GM12878 (cell line): ENCODE measurements at places on chromosomes 2 and 18. TPM values are rescaled to one million over a fixed set of nuclear protein-coding genes. Genes with fewer than 3 reads are reported as not detected.

- H3K4me1 ChIP-seq = no peaks in the 10 kb centered on the region
- H3K27me3 ChIP-seq = no peaks in the 10 kb centered on the region
- no peak overlapping the region for H3K27ac ChIP-seq
- no peak for DNase-seq
- H3K36me3 ChIP-seq = no peaks in the 10 kb centered on the region
Observed at GRCh38 chr2:200664770-200665494, 79.1 kb downstream of the AOX1 start.

GRCh38 chr18:35619941-35620340 lies 38.4 kb downstream of the GALNT1 start:
- peaks cover 27% of the 10 kb centered on the region for H3K4me1 ChIP-seq
- no peak overlapping the region for H3K27ac ChIP-seq
- H3K4me3 ChIP-seq = no peak overlapping the region
- no peak for DNase-seq

- peaks cover 2% of the 10 kb centered on the region for H3K27me3 ChIP-seq
- DNase-seq = no peak
- H3K4me1 ChIP-seq = no peaks in the 10 kb centered on the region
- no peak overlapping the region for H3K4me3 ChIP-seq
- H3K27ac ChIP-seq = no peak overlapping the region
Observed at GRCh38 chr2:149427387-149427786, 97.0 kb downstream of the LYPD6 start.

- H3K27ac ChIP-seq = no peak overlapping the region
- peaks cover 2% of the 10 kb centered on the region for H3K27me3 ChIP-seq
- no peak overlapping the region for H3K4me3 ChIP-seq
- no peaks in the 10 kb centered on the region for H3K36me3 ChIP-seq
Observed at GRCh38 chr2:172967036-172967982, 108.3 kb upstream of the MAP3K20 start.

Gene TPRKB
- 23.6 and 28.1 TPM in 2 replicates for total RNA-seq

GRCh38 chr2:238560234-238560633 lies 133.5 kb downstream of the ASB1 start:
- no peaks in the 10 kb centered on the region for H3K27me3 ChIP-seq
- H3K4me1 ChIP-seq = no peaks in the 10 kb centered on the region
- no peak overlapping the region for H3K4me3 ChIP-seq
- no peak for DNase-seq
- no peaks in the 10 kb centered on the region for H3K36me3 ChIP-seq
- H3K27ac ChIP-seq = no peak overlapping the region

- no peak for DNase-seq
- H3K36me3 ChIP-seq = no peaks in the 10 kb centered on the region
- no peak overlapping the region for H3K4me3 ChIP-seq
Observed at GRCh38 chr2:180971811-180972210, 8.6 kb upstream of the UBE2E3 start.

DNA sequence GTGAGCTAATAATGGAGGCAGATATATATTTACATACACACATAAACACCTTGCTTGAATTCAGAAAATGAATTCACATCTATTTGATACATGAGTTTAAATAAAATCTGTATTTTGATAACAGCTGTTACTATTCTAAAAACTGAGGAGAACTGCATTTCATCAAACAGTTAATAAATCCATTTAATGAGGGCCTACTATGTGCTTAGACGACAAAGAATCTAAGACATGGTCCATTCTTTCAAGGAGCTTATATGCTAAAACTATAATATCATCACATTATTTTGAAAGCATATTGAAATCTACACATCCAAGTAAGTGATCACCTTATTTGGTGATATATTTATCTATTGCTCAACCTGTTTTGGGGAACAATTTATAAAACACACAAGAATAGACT lies 90.8 kb upstream of the ZFP36L2 start:
- H3K4me3 ChIP-seq = no peak overlapping the region
- H3K36me3 ChIP-seq = no peaks in the 10 kb centered on the region; the same call in none of the 2 replicates
- H3K27ac ChIP-seq = no peak overlapping the region
- DNase-seq = no peak
- H3K4me1 ChIP-seq = peaks cover 9% of the 10 kb centered on the region; the same call in 1 of the 2 replicates
- no peaks in the 10 kb centered on the region for H3K27me3 ChIP-seq

DNA sequence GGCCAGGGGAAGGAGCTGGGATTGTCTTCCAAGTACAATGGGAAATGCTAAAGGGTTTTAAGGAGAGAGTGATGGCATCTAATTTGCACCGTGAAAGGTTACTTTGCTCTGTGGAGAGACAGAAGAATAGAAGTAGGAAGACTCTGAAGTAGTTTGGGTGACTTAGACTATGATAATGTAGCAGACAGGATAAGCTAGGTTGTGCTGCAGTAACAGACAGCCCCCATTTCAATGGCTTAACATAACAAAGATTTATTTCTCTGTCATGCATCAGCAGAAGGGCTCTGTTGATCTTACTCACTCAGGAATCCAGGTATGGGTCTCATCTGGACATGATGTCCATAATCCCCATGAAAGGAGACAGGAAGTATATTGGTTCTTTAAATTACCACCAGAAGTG lies 26.4 kb downstream of the GNLY start:
- H3K4me3 ChIP-seq = no peak overlapping the region
- no peaks in the 10 kb centered on the region for H3K36me3 ChIP-seq
- no peaks in the 10 kb centered on the region; the same call in 1 of the 2 replicates for H3K27me3 ChIP-seq
- no peaks in the 10 kb centered on the region for H3K4me1 ChIP-seq

Gene AKAIN1
- total RNA-seq = not detected in 2 replicates

Gene CEBPZOS
- 32.1 and 33.2 TPM in 2 replicates for total RNA-seq

DNA sequence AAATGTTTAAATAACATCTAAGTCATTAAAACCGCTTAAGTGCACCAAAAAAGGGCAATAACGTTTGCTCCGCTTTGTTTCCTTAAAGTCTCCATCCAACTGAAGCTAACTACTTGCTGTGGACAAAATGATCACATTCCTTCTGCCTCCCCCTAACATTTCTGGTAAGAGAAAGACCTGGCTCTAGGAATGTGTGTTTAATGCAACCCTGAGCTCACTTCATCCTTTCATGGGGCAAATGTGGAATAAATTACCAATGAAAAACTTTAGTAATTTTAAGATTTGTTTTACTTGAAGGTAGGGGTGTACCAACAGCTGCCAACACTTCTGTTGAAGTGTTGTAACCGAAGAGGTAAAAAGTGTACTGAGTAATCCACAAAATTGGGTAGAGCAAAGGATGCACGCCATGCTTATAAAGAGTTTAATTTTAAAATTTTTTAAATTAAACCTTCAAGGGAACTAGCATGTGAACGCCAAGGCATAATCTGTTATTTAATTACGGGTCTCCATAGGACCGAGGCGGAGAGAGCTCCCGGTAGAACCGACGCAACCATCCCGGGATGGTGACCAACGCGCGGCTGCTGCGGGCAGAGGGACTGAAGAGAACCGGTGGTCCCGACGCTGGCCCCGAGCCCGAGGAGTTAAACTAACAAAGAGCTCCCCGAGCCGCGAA lies 1.1 kb downstream of the HNRNPLL start:
- H3K36me3 ChIP-seq = no peaks in the 10 kb centered on the region
- H3K27me3 ChIP-seq = no peaks in the 10 kb centered on the region; the same call in none of the 2 replicates
- no peak overlapping the region for H3K27ac ChIP-seq

Gene CRYBA2
- not detected in 2 replicates for total RNA-seq

Gene SH3RF3
- 8.4 and 8.8 TPM in 2 replicates for total RNA-seq

Gene GNLY
- not detected in 2 replicates for total RNA-seq

Gene AQP12B
- not detected in 2 replicates for total RNA-seq

GRCh38 chr2:200306196-200306930 lies at the start of gene SPATS2L:
SPATS2L (plus strand) TSS chr2:200306693; CDS start chr2:200389245, 82,552 bp downstream.
- H3K4me3 ChIP-seq = peak within 1 kb of the TSS; percentile 73
- no peaks in the 10 kb centered on the region for H3K36me3 ChIP-seq
- H3K27me3 ChIP-seq = no peaks in the 10 kb centered on the region
- no peak for DNase-seq
- H3K4me1 ChIP-seq = peaks cover 4% of the 10 kb centered on the region; the same call in 1 of the 2 replicates

- H3K4me1 ChIP-seq = no peaks in the 10 kb centered on the region
- H3K4me3 ChIP-seq = no peak overlapping the region
- DNase-seq = peak; percentile 23
- peaks cover 1% of the 10 kb centered on the region for H3K36me3 ChIP-seq
Observed at GRCh38 chr2:43905371-43905803, 66.6 kb downstream of the ABCG8 start.

Gene ATG9A
- total RNA-seq = 20.8 and 22.9 TPM in 2 replicates

DNA sequence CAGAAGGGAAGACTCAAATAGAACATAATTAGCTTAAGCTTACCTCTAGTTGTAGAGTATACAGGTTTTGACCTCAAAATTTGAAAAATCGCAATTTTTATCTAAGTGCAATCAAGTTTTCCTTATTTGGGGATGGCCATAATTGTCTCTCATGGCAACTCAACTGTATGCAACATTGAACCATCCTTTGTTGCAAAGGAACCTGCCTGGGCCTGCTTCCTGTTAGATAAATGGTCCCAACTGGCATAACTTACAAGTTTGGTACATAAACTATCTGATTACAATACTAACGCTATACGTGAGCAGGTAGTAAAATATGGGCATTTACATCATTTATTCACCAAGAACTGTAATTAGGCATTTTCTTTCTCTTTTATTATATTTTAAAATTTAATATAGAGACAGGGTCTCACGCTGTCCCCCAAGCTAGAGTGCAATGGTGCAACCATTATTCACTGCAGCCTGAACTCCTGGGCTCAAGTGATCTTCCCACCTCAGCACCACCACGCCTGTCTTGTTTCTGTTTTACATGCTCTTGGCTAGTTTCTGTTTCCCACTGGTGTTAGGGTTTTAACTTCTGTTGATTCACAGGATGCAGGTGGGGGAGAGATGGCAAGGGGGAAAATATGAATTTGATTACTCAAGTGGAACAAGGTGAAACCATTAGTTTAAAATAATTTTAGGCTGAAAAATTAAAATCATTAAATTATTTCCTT lies 55.3 kb upstream of the B3GNT2 start:
- no peaks in the 10 kb centered on the region for H3K36me3 ChIP-seq
- DNase-seq = peak; percentile 85
- peak overlapping the region; percentile 90 for H3K27ac ChIP-seq

- H3K4me3 ChIP-seq = peak overlapping the region; percentile 81
- peaks cover 29% of the 10 kb centered on the region for H3K4me1 ChIP-seq
- peak overlapping the region; percentile 97 for H3K27ac ChIP-seq
- no peaks in the 10 kb centered on the region for H3K27me3 ChIP-seq
- no peaks in the 10 kb centered on the region; the same call in none of the 2 replicates for H3K36me3 ChIP-seq
Observed at GRCh38 chr2:43225093-43225787, 1.2 kb downstream of the ZFP36L2 start.
